Metanephros (tissue), 2 donors: ENCODE measurements at places on chromosomes 5 and 9. TPM values are rescaled to one million over a fixed set of nuclear protein-coding genes. Genes with fewer than 3 reads are reported as not detected.

EQTN gene
- total RNA-seq: 1.4 TPM

PLEKHG4B gene
- 10.0 TPM for total RNA-seq

PCDHB5 gene
- total RNA-seq: 13.4 TPM

DMRTA1 gene
- 1.3 TPM for total RNA-seq

ZNF169 gene
- total RNA-seq: 9.1 TPM

QRFP gene
- total RNA-seq: not detected

SLC6A19 gene
- 33.0 TPM for total RNA-seq

SPINK4 gene
- total RNA-seq: not detected

TXNDC8 gene
- total RNA-seq: not detected

FYB1 gene
- 5.5 TPM for total RNA-seq

TLX3 gene
- not detected for total RNA-seq

NMUR2 gene
- total RNA-seq: 0.12 TPM

TNC gene
- total RNA-seq: 556 TPM

DDX4 gene
- total RNA-seq: not detected

DOCK8 gene
- 26.6 TPM for total RNA-seq

OLFM1 gene
- 5.1 TPM for total RNA-seq

SOHLH1 gene
- not detected for total RNA-seq

GABRP gene
- 1.7 TPM for total RNA-seq

LCN9 gene
- total RNA-seq: not detected

SPATA24 gene
- 5.5 TPM for total RNA-seq

DRD1 gene
- not detected for total RNA-seq

PCDHB7 gene
- total RNA-seq: 4.4 TPM

FCN2 gene
- 1.2 TPM for total RNA-seq

ACOT12 gene
- 1.3 TPM for total RNA-seq

PRRX2 gene
- total RNA-seq: 2.1 TPM

ZFYVE16 gene
- total RNA-seq: 75.2 TPM

IL9 gene
- not detected for total RNA-seq

RMI1 gene
- 11.3 TPM for total RNA-seq

CETN3 gene
- 17.1 TPM for total RNA-seq

CDH6 gene
- 89.1 TPM for total RNA-seq

CPLANE1 gene
- 36.6 TPM for total RNA-seq

BAAT gene
- 0.06 TPM for total RNA-seq

MLANA gene
- total RNA-seq: 0.41 TPM

PCDHAC2 gene
- total RNA-seq: 5.8 TPM

ZFP2 gene
- 3.6 TPM for total RNA-seq

MAML1 gene
- 30.2 TPM for total RNA-seq

OTP gene
- total RNA-seq: not detected

RETREG1 gene
- 41.3 TPM for total RNA-seq

SETD9 gene
- total RNA-seq: 9.1 TPM

ANKRD18B gene
- 1.6 TPM for total RNA-seq

FRMPD1 gene
- 2.1 TPM for total RNA-seq

NUTM2F gene
- not detected for total RNA-seq

UBAC1 gene
- 47.2 TPM for total RNA-seq

RGS7BP gene
- 9.8 TPM for total RNA-seq
